ENCODE measurements at places on chromosomes 7 and 10.

- DNase-seq, result no peak
Observed at GRCh38 chr10:49058463-49059255, 56.7 kb downstream of the VSTM4 start.

GRCh38 chr10:36808625-36809362 is 316.6 kb upstream of the ANKRD30A start:
- no peak for DNase-seq

GRCh38 chr10:120802935-120803334 is 48.2 kb upstream of the WDR11 start:
- DNase-seq, result no peak

GRCh38 chr10:61960396-61961120 is 59.1 kb downstream of the ARID5B start:
- no peak for DNase-seq

DNA sequence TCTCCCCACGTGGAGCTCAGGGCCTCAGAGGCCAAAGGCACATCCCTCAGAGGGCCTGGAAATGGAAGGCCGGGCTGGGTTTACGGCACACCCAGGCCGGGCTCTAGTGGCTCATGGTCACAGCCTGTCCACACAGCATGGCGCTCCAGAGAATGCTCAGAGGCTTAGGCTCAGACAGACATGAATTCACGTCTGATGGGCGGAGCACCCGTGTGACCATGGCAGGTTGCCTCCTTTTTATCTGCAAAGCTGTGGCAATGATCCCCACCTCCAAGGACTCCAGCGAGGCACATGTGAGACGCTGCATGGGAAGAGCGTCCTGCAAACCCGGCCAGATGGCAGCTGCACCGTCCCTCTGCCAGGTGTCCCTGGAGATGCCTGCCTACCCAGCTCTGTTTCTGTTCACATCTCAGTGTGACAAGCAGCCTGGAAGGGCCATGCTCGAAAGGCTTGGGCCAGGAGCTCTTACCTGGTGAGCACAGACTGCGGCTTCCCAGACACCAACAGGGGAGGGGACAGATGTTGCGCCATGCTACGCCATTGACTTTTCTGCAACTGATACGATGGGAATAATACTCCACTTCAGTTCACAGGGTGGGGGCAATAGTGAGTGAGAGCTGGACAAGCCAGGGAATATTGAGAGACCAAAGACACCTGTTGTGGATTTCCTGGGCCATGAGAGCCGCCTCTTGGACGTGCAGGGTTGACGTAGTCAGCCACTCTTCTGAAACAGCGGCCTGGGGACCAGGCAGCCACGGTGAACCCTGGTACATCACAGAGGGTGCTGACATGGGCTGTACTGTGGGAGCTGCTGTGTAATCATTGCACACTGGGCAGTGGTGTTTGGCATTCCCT is 34.4 kb upstream of the FAM20C start:
- no peak for DNase-seq

DNA sequence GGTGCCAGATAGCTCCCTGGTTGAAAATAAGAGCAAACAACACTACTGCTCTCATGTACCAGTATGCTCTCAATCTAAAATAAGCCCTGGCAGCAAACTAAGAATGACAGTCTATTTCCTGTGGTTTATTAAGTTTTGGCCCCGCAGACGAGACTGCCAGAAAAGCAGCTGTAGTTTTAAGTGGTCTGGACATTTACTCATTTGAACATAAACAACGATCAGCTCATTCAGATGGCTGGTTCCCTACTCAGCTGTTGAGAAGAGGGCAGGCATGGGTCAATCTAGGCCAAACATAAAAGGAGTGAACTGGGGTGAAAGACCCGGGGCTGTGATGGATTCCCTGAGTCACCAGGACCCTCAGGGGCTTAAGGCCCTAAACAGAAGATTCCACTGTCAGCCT is 4.5 kb downstream of the TRIL start:
- no peak for DNase-seq

GRCh38 chr7:70372768-70373515 is 759.0 kb upstream of the GALNT17 start:
- DNase-seq, result no peak

GRCh38 chr7:71377469-71377868 is 245.5 kb downstream of the GALNT17 start:
- no peak for DNase-seq

GRCh38 chr10:26621889-26622711 is 75.4 kb upstream of the PDSS1 start:
- DNase-seq, result no peak

GRCh38 chr10:45395554-45395953 is 21.5 kb downstream of the ALOX5 start:
- DNase-seq, result no peak

GRCh38 chr7:9280088-9280487 is 846.7 kb downstream of the NXPH1 start:
- no peak for DNase-seq

- DNase-seq, result no peak
Observed at GRCh38 chr7:70177166-70177565, 578.9 kb downstream of the AUTS2 start.

DNA sequence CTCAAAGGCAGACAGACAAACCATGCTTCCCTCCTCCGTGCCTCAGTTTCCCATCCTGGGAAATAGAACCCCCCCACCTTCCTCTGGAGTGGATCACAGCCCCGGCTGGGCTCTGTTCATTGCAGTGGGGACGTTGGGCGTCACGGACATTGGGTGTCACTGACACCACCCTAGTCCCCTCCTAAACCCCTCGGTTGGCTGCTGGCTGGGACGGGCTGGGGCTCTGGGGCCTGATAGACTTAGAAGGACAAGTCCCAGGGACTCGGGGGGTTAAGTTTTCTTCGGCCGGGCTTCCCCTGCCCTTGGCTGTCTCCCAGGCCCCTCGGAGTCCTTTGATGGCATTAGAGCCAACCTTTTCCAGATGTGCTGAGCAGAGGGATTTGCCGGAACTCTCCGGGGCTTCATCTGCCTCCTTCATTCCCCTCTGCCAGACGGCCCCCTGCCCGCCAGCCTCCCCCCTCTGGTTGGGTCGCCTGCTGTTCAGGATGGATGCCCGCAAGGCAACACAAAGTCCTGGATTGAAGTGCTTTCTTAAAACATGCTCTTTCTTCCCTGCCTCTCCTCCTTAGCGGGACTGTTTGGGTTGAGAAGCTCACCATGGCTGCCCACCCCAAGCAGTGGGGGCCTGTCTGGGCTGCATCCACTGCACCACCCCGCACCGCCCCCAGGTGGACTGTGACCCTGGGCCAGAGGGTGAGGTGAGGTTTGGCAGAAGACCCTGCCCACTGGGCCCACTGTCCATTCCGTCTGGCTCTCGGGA is 73.0 kb downstream of the COL26A1 start:
- DNase-seq, result no peak

- no peak for DNase-seq
Observed at GRCh38 chr7:109213081-109213480, 643.4 kb downstream of the DNAJB9 start.

DNA sequence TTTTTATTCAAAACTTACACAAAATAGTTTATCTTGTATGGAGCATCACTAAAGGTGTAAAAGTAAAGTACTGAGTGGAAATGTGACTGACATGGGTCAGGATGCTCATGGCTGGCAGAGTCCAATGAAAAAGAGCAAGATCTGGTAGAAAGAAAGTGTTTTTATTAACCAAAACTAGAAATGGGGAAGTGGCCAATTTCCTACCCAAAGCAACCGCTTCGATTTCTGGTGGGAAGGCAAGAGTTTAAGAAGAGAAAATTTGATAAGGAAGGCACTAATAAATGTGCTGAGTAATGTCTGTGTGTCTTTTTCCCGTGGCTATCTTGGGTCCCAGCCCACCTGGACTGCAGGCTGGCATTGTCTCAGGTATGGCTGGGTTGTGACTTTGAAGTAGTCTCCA is 277.7 kb downstream of the ANKRD7 start:
- no peak for DNase-seq
